Stimulated activated CD8-positive, alpha-beta memory T cell treated with anti-CD3 and anti-CD28 coated beads, Interleukin-2, amount 100 ng/mL, for 48 hours (primary cell): ENCODE measurements at places on chromosomes 11 and 22.

DNA sequence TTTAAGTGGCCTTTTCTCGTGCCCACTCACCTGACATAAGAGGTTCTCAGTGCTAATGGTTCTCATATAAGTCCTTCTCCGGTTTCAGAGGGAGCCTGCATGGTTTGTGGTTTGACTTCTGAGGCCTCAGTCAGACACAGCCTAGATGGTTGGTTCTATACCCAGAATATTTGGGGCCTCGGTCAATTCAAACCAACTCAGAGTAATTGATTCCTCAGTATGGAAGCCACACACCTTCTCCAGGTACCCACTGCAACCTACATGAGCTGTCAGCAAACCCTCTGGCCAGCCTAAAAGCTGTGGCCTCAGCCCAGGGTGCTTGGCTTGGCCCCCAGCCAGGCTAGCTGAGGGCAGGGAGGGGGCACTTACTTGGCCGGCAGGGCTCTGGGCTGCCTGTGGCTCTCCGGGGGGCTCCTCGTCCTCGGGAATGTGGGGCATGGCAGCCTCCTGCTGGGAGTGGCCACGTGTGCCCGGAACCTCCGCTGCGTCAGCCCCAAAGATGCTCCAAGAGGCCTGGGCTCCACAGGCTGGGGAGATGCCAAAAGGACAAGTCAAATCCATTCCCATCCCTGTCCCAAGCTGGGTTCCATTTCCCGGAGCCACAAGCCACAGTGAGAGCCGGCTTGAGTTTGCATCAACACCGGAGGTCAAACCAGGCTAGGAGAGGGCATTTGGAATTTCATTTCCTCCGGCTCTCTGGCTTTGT lies 41.7 kb downstream of the IRAG1 start:
- no peak for DNase-seq

DNA sequence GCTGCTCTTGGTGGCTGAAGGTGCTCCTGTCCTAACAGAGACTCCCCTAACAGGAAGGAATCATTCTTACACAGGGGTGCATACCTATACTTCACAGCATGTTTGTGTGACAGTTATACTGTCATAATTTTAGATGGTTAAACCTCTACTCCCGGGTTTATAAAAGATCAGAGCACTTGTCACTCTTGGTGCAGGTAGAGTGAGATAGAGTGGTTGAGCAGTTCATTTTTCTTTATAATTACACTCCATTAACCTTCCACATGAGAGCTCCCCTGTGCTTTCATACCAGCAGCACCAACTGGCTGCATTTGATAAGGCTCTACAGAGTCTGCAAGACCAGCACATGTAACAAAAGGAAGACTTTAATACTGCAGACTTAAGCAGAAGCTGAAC lies 72.9 kb downstream of the LARGE2 start:
- no peak for DNase-seq

DNA sequence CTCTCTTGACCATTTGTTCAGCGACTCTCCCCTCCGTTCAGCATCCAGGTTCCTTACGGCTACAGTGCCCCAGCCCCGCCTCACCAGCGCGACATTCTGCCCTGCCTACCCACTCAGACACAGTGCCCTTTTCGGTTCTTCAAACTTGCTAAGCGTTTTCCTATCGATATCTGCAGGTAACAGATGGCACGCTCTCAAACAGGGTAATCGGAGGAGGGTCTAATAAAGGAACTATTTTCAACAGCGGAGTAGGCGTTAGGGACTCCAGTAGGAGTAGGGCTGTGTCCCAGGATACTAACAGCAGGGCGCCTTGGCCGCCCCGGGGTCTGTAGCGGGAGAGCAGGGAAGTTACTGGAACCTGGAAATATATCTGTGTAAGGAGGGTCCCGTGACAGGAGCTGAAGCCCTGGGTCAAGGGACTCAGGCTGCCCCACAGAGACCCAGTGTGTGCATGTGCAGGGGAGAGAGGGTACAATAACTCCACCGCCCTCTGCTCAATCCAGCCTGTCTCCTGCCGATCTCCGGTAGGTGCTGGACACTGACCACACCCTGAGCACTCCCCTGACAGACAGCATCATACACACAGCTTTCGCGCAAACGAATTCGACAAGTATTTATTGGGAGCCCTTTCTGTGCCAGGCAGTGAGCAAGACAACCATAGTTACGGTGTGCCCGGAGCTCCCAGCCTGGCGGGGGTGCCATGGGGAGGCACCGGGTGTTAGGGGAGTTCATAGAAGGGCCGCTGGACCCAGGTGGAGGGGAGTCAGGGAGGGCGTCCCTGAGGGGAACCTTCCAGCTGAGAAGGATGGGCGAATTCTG lies 2.1 kb downstream of the KLHL35 start:
- no peak for DNase-seq

- no peak for DNase-seq
Measured at GRCh38 chr22:48757985-48758561, 1069.6 kb downstream of the BRD1 start.

- no peak for DNase-seq
Measured at GRCh38 chr22:39351689-39352214, 2.0 kb downstream of the SYNGR1 start.

- DNase-seq = no peak
Measured at GRCh38 chr22:33766091-33766490, 154.2 kb downstream of the LARGE1 start.

DNA sequence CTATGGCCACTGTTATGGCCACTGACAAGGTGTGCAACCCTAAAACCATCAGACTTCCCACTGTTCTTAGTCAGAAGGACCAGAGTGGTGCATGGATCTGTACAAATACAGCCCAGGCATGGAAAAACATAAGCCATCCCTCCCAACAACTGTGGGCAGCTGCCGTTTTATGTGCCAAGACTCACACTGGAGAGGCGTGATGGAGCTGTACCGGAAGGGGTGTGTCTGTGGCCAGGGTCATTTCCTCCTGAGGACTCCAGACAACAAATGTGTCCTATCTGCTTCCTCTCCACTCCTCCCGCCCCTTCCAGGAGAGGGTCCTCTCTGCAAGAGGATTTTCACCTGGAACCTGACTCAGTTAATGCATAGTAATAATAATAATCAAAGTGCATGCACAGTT lies 29.5 kb downstream of the KCNJ1 start:
- no peak for DNase-seq

DNA sequence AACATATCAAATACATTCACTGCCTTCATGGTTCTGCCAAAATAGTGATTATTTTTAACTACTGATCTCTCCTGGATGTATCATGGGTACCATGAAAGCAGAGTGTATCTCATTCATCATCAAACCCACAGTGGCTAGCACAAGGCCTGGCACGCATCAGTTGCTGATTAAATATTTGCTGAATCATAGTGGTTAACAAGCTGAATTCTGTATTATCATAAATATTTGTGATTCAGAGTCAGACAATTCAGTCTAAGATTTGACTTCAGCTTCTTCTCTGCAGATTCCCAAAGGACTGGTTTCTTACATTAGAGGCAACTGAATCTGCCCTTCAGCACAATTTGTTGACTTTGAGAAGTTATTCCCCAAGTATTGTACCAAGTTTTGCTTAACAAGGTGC lies 715.8 kb upstream of the LRRC4C start:
- no peak for DNase-seq

DNA sequence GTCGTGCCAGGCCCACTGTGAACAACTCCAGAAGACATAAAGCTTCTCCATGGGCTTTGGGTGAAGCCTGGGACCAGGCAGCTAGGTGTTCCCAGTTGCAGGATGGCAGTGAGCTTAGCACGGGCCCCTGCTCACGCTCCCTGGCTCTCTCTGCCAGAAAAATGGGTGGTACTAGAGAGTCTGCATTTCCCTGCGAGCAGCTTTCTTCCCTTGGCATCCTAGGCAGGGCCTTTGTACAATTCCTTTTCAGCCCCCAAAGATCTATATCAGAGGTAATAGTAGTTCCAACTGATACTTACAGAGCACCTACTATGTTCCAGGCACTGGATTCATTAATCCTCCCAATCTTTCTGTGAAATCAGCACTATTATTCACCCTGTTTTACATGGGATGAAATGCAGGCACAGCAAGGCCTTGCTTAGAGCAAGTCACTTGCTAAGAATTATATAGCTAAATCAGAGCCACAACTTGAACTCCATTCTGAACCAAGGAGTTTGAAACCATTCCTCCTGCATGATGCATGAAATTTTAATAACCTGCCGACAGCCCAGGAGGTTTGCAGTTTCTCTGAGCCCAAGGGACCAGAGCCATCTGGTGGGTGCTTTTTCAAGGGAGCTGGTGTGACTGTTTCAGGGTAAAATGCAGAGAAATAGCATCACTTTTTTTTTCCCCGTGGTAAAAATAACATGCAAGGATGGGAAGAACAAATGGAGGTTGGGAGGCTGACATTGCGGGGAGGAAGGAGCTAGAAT lies 22.7 kb downstream of the NAV2 start:
- DNase-seq = no peak

DNA sequence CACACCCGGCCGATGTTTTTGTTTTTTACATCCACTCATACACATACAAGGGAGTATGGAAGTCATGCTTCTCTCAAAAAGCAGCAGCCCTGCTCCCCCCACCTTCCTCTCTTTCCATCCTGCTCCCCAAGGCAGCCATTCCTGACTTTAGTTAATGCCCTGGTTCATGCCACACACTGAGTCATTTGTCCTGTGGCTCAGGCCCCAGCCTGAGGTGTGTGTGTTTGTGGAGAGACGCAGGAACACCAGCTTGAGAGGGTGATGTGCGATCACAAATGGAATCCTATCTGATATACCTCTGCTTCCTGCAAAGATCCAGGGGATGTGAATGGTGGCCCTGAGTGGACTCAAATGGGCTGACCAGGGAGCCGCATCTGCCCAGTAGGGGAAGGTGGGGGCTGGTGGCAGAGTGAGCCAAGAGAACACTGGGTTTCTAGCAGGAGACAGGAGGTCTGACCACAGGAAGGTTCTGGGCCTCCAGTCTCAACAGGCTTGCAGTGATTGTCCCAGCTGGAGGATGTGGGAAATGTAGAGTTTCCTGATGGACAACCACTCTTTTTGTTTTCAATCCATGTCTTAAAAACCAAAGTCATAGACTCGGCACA lies 86.7 kb downstream of the OSBP2 start:
- no peak for DNase-seq

DNA sequence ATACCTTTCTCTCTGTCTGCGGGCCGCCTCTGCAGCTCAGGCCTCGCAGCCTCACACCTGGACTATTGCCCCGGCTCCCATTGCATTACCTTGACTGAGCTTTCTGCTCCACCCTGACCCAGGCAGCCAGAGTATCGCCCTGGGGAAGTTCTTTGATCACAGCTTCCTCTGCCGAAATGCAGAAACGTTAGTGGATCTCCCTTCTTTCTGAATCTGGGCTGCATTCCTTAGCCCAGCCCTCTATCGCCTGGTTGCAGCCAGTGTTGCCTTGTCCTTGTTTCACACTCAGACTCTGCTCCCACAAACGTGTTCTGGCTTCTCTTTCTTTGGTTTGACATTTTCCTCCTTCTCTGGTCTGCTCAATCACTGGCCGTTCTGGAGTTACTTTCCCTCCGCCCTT lies 195.7 kb downstream of the ADAMTS15 start:
- no peak for DNase-seq

- DNase-seq = no peak
Measured at GRCh38 chr22:38843657-38844314, at the start of gene NPTXR. TSS of gene NPTXR (minus strand) at chr22:38844028.

DNA sequence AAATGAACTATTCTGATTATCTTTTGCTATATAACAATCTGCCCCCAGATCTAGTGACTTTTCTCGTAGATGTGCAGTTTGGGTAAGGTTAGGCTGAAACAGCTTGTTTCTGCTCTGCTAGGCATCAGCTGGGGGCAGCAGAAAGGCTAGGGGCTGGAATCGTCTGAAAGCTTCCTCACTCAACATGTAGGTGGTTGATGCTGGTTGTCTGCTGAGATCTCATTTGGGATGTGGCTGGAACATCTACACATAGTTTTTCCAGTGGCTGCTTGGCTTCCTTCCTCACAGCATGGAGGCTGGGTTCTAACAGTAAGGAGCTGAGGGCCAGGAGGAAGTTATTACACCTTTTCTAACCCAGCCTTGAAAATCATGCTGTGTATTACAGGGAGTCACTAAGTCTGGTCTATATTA lies 30.2 kb downstream of the USP47 start:
- DNase-seq = no peak

DNA sequence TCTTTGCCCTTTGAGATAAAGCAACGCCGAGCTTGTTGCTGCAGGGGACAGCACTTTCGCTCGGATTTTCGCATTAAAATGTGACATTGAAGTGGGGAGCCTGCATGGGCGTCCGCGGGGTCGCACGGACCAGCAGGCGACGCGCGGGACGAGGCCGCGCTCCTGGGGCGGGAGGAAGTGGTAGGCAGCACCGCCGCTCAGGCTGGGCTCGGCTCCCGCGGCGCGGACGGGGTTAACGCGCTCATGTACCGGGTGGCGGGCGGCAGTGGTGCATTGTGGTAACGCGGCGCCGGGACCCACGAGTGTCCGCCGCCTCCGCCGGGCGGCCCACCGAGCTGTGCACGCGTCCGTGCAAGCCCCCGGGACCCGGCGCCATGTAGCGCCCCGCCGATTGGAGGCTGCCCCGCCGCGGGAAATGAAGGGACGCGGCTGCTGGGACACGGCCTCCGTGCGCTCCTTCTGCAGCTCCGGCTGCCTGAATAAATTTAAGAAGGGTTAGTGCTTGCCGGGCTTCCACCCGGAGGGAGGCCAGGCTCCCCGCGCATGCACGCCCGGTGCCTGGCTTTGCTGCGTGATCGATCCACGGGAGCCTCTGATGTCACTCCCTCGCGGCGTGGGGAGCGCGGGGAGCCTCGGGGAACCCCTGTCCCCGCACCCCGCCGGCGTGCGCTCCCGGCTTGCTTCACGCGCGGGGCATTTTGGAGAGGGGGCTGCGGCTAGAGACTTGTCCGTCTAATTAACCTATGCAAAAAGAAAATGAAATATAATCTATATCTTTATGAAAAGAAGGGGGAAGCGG lies 127.7 kb downstream of the OSBP2 start:
- no peak for DNase-seq

DNA sequence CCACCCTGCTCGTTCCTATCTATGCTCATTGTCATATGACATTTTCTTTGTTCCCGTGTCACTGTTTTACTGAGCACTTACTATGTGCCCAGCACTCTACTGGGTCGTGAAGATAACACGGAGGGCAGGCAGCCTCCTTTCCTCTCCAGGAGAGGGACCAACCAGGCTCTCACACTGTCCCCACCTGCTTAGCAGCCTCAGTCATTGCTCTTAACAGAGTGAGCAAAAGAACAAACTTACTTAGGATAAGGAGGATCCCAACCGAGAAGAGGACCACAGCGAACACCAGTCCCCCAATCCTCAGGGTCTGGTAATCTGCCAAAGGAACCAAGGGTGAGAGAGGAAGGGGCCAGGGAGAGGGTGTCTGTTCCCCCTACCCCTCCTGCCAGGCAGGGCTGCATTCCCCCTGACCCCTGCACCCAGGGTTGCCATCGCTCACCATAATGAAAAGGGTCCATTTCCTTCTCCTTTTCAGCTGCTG lies 17.0 kb upstream of the FXYD2 start:
- no peak for DNase-seq

- no peak for DNase-seq
Measured at GRCh38 chr11:82720267-82721065, 13.2 kb downstream of the FAM181B start.

DNA sequence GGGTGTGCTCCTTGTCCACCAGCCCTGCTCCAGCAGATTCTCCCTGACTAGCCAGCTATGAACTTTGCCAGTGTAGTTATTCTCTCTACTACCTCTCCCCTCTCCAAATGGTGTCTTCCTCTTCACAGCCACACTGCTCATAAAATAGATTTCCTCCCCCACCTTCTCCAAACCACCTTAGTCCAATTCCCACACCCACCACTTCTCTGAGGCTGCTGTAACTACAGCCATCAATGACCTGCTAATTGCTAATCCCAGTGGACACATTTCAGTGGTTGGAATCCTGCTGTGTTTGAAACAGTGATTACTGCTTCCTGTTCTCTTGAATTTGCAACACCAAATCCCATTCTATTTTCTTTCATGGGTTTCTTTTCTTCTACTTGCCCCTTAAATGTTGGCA lies 23.4 kb downstream of the SYT9 start:
- DNase-seq = no peak
